ENCODE measurements at places on chromosomes 6 and 20.

GRCh38 chr6:40706178-40706577 is 119.0 kb upstream of the LRFN2 start:
- no peak for DNase-seq

GRCh38 chr20:53036992-53037391 is 64.8 kb downstream of the TSHZ2 start:
- no peak for DNase-seq

DNA sequence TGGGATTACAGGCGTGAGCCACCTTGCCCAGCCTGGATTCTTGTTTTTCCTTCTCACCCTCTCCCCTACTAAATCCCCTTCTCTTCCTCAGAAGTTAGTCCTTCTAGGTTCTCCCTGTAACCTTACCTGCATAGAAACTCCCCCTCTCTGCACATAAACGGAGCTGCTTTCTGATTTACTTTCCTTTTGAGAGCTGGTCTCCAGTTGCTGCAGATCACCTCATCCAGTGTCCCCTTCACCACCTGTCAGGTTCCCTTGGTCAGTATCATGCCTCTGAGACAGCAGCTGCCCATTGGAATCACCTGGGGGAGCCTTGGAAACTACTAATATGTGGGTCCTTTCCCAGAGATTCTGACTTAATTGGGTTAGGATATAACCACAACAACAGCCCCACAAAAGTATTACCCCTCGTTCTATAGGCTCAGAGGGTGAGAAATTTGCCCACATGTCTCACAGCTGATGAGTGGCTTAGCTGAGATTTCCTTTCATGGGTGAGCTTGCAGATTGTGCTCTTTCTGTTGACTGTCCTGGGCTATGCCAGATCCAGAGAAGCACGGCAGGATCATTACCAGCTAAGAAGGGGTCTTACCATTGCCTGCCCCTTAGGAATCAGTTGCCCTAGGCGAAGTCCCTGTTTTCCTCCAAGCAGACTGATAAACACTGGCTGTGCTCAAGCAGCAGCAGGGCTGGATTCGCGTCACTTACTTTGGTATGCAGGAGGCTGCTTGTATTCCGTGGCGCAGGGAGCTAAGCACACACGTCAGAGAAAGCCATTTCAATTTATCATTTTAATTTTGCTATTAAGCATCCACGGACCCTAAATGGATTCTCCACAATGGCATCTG is 51.3 kb downstream of the AKAP12 start:
- no peak for DNase-seq

DNA sequence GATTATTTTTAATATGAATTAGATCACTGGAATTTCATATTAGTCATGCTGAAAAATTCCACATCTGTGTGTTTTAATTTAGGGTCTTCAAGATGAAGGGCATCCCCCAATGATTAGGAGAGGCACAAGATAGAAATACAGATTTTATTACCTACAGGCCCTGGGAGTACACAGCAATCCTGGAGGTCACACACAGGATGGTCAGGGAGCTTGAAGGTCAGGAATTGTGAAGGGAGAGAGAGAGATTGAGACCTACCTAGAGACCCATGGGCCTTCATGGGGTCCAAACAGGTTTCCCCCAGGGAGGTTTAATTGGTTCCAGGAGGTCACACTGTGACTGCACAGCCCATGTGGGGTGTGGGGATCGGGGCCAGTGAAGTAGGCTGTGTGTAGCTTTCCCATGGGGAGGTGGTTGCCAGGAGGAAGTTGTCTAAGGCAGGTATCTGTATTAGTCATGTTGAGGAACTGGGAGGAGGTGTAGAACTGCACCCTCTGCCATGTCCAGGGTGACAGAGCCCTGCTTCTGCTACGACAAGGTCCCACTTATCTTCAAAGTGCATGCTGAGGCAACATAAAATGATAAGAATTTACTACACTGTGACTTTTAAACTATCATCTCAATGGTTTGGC is 18.3 kb downstream of the SNX9 start:
- no peak for DNase-seq

DNA sequence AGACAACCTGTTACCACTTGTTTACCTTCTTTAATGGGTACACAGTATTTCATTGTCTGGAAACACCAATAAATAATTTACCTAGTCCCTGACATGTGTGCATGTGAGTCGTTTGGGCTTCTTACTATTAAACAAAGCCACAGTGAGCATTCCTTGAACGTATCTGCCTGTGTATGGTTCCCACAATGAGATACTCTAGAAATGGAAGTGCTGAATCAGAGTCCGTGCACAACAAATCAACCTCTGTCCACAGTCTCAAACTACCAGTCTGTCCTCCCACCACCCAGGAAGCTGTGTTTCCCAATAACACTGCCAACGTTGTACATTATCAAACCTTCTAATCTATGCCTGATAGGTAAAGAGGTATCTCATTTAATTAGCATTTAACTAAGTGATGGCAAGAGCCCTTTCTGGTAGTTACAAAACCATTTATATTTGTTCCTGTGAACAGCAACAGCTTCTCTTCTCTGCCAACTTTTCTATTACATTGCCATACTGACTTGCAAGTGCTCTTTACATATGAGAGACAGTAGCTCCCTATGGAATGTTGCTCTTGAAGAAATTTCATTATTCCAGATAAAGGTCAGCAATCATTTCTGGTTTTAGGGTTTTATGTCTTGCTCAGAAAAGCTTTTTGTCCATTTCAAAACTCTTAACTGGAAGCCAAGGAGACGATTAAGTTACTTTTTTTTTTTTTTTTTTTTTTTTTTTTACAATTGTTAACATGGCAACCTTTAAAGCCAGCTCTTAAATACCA is 14.7 kb downstream of the JAG1 start:
- no peak for DNase-seq

Measured in vagina (tissue), 2 donors.